Lung (tissue), 17 donors: ENCODE measurements at places on chromosomes 16 and 17. TPM values are rescaled to one million over a fixed set of nuclear protein-coding genes. Genes with fewer than 3 reads are reported as not detected.
A peak's percentile ranks its signal among the peaks of the same experiment; 100 is the strongest.

EME1 gene
- total RNA-seq: 2.8 TPM

CBFA2T3 gene
- 11.8 TPM for total RNA-seq

SRCIN1 gene
- total RNA-seq: 15.0 TPM

ANKFN1 gene
- total RNA-seq: 8.5 TPM

KRTAP9-8 gene
- not detected for total RNA-seq

PRCD gene
- total RNA-seq: 11.3 TPM

DNA sequence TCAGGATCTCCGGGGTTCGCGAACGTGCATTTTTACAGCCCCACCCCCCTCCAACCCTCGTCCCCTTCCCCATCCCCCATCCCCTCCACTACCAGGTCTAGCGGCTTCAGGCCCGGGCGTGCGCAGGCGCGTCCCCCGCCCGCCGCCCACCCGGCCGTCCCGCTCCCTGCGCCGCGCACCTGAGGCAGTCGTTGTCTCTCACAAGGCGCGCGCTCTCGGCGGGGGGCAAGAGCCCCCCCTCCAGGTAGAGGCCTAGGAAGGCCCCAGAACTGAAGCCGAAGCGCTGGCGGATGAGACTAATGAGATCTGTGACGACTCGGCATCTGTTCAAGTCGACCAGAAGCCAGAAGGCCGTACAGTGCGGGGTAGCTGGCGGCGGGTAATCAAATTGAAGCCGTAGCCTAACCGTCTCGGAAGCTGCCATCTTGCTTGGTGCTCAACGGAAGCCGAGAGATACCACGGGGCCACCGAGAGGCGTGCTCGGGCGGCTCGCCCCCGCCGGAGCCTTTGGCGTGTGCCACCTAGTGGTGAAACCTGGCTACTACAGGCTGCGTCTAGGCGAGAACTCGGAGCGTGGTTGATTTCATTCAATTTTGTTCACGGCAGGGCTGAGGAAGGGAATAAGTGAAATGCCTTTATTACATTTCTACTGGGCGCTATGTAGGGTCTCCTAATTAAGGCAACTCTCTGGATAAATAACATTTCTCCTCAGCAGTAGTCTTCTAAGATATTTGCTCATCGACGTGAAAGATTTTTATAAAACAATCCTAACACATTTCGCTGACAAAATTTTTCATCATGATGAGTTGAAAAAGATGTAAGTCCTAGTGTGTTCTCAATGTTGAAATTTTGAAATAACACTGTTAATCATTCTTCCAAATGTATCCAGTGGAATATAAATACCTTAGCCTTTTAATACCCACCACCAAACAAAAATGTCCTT lies at the start of gene COIL:
Gene COIL (minus strand): TSS at position 455 of the 943 bp plus-strand sequence. CDS start 31 bp downstream, at position 424.
- peak within 1 kb of the TSS; percentile 92 for H3K27ac ChIP-seq
- peak; percentile 93 for DNase-seq
- no peaks in the 10 kb centered on the region for H3K27me3 ChIP-seq
- no peaks in the 10 kb centered on the region for H3K4me1 ChIP-seq
- H3K4me3 ChIP-seq: peak within 1 kb of the TSS; percentile 97
- no peaks in the 10 kb centered on the region for H3K36me3 ChIP-seq

GRCh38 chr17:40490289-40490853 lies 11.1 kb downstream of the TNS4 start:
- peaks cover 9% of the 10 kb centered on the region for H3K4me1 ChIP-seq
- H3K36me3 ChIP-seq: no peaks in the 10 kb centered on the region
- H3K4me3 ChIP-seq: no peak overlapping the region
- H3K27me3 ChIP-seq: no peaks in the 10 kb centered on the region

- H3K27ac ChIP-seq: no peak overlapping the region
- no peaks in the 10 kb centered on the region for H3K4me1 ChIP-seq
These were observed 156.4 kb upstream of the CCL2 start for GRCh38 chr17:34098699-34099098.

DNA sequence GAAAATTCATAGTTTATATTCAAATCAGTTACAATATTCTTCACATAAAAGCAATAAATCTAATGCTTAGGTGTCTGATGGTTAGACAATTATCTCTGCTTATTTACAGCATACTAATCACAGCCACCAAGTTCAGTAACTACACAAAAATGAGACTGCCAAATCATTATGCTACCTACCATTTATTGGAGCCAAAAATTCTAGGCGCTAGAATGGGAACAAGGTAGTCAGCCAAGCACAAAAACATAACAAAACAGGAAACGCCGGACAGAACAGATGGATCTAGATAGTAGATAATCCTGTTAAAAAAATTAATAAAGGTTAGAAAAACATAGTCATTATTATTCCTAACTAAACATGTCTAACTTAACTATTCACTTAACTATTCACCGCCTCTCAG lies 3.6 kb downstream of the ARL6IP1 start:
- no peaks in the 10 kb centered on the region for H3K4me1 ChIP-seq
- DNase-seq: no peak
- no peak overlapping the region for H3K4me3 ChIP-seq
- peaks cover 32% of the 10 kb centered on the region for H3K36me3 ChIP-seq
- H3K27ac ChIP-seq: no peak overlapping the region

DNA sequence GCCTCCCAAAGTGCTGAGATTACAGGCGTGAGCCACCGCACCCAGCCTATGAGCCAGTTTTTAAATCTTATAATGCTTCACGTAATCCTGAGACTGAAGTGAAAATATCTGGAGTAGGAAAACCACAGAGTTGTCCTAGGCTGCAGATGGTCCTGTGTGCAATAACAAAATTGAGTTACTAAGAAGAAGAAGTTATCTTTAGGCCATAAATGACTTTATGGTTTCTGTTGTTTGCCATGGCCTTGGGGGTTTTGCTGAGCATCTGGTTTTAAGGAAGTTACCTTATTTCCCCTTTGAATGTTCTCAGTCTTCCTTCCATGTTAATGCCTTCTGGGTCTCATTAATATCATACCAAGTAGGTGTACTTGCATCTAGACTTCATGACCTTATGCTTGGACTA lies 16.5 kb downstream of the NMT1 start:
- H3K4me1 ChIP-seq: peaks cover 2% of the 10 kb centered on the region
- DNase-seq: no peak
- H3K27ac ChIP-seq: no peak overlapping the region
- H3K27me3 ChIP-seq: no peaks in the 10 kb centered on the region
- H3K36me3 ChIP-seq: peaks cover 12% of the 10 kb centered on the region

GRCh38 chr16:830871-831570 lies 30.5 kb upstream of the GNG13 start:
- no peaks in the 10 kb centered on the region for H3K36me3 ChIP-seq
- H3K4me1 ChIP-seq: no peaks in the 10 kb centered on the region
- peaks cover 3% of the 10 kb centered on the region for H3K27me3 ChIP-seq

- no peak for DNase-seq
- no peak overlapping the region for H3K27ac ChIP-seq
- no peak overlapping the region for H3K4me3 ChIP-seq
- no peaks in the 10 kb centered on the region for H3K27me3 ChIP-seq
- peaks cover 4% of the 10 kb centered on the region for H3K4me1 ChIP-seq
These were observed 4.7 kb upstream of the CDT1 start for GRCh38 chr16:88798772-88799455.

DNA sequence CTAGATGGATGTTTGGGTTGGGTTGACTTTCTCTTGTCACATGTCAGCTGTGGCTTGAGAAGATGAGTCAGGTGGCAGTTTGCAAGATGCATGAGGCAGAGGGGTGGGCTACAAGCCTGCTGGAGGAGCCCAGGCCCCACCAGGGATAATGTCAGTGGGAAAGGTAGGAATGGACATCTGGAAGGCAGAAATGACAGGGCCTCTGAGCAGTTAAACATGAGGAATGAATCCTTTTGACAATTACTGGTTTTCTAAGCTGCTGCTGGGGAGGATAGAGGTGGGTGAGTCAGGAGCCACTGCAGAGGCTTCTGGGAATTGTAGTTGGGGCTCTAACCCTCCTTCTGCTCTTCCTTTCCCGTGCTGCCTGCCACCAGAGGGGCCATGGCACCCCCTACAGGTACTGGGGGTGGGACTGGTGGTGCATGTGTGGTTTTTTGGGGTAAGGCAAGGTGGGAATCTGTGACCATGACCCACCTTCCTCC lies 15.7 kb downstream of the SLC52A1 start:
- no peak for DNase-seq
- peaks cover 10% of the 10 kb centered on the region for H3K36me3 ChIP-seq
- no peaks in the 10 kb centered on the region for H3K4me1 ChIP-seq
- H3K4me3 ChIP-seq: no peak overlapping the region
- H3K27ac ChIP-seq: no peak overlapping the region

GRCh38 chr16:2296661-2297505 lies 29.0 kb upstream of the RNPS1 start:
- no peaks in the 10 kb centered on the region for H3K36me3 ChIP-seq
- peak; percentile 4 for DNase-seq
- H3K4me1 ChIP-seq: no peaks in the 10 kb centered on the region

DNA sequence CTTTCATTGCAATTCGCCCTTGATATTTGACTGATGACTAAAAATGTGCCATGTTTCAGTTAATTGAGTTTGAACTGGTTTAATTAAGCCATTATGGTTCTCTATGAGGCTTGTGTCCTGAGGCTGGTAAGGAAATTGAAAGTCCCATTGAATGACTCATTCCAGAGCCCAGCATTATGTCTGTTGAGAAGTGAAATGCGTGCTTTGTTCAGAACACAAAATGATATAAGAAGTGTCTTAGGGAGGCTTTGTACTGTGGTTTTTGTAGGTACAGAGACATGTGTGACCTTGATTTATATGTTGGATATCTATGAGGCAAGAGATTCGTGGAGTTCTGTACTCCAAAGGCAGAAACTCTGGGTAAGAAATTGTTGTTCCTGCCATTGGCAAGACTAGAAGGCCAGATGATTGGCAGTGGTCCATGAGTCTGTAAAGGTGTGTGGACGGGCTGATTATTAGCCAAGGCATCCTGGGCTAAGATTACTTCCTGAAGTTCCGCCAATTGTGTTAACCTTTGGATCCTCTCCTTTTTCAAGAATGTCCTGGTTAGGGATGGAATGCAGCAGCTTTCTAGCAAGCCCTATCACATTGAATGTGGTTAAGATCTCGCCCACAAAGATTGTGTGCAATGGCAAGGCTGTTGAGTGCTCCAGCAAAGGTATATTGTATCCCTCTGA lies 103.7 kb downstream of the NPIPB5 start:
- H3K4me1 ChIP-seq: no peaks in the 10 kb centered on the region
- H3K4me3 ChIP-seq: no peak overlapping the region
- H3K36me3 ChIP-seq: no peaks in the 10 kb centered on the region
- no peaks in the 10 kb centered on the region for H3K27me3 ChIP-seq
- DNase-seq: no peak
